ENCODE measurements at places on chromosomes 4 and X.

DNA sequence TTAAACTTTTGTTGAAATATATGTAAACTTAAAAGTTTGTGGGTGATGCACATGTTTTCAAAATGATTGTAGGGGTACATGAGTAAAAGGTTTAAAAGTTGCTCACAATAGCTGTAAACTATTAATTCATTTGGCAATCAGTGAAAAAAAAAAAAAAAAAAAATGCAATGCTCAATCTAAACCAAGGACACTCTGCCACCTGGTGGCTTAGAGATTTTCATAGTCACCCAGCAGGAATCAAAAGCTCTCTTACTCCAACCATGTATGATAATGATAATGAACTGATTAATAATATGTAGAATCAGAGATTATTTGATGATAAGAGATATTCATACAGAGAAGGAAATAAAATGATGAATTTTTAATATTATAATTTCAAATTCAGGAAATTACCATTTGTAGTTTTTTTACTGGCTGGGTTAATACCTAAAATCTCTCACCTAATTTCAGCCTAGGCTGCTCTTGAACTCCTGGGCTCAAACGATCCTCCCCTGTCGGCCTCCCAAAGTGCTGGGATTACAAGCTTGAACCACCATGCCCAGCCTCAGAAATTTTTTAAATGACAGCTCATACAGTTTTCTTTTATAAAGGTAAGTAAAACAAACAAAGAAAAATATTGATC is 46.9 kb upstream of the SLC25A4 start:
- DNase-seq = peak; percentile 51

DNA sequence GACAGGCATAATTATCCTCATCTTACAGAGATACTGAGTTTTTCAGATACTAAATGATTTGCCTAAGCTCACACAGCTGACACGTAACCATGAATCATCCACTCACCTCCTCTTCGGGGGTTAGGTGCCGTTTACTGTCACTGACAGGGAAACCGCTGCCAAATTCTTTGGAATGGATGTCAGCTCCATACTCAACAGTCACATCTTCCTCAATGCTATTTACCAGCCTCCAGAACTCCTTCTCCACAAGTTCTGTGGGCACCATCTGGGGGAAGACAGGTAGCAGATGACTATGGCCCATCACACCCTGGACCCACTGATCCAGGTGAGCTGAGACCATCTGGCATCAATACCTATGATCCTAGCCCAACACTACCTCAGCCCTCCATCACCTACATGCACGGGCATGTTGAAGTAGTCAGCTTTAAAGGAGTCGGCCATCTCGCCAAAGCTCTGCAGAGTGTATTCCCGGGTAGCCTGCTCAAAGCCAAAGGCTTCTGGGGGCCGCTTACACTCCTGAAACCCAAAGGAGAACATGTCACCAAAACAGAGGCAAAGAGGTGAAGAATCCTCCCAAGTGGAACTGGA is 13.5 kb downstream of the KDM5C start:
- DNase-seq = no peak

- DNase-seq = no peak
These were observed 8.2 kb upstream of the ABCG2 start for GRCh38 chr4:88166608-88167007.

DNA sequence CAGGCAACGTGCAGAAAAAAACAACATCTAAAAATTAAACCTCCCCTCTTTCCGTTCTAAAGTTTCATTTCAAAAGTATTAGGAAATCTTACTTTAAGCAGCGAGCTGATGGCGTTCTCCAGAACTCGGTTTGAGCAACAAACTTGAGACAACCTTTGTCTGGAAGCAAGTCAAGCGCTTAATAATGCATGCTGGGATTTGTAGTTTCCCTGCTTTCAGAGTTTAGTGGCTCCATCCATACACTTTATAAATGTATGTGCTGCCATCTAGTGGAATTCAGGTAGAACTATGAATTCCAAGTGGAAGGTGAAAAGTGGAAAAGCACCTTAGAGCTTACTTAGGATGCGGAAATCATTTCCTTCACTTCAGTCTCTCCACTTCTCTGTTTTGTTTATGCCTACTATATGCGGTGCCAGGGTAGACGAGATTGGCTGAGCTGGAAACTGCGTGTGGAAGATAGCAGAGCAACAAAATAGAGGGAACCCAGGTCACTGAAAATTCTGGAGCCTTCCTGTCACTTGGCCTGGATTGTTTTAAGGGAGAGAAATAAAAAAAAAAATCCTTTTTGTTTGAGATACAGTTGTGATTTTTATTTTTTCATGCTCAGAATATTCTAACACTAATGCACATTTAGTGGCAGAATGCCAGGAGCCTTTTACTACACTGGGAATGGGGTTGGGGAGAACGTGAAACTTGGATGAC is at the start of gene BDH2:
Gene BDH2, minus strand, starts transcription at position 144 of the 702 bp plus-strand sequence. CDS start 3,580 bp downstream, outside the sequence.
- DNase-seq = peak; percentile 48

DNA sequence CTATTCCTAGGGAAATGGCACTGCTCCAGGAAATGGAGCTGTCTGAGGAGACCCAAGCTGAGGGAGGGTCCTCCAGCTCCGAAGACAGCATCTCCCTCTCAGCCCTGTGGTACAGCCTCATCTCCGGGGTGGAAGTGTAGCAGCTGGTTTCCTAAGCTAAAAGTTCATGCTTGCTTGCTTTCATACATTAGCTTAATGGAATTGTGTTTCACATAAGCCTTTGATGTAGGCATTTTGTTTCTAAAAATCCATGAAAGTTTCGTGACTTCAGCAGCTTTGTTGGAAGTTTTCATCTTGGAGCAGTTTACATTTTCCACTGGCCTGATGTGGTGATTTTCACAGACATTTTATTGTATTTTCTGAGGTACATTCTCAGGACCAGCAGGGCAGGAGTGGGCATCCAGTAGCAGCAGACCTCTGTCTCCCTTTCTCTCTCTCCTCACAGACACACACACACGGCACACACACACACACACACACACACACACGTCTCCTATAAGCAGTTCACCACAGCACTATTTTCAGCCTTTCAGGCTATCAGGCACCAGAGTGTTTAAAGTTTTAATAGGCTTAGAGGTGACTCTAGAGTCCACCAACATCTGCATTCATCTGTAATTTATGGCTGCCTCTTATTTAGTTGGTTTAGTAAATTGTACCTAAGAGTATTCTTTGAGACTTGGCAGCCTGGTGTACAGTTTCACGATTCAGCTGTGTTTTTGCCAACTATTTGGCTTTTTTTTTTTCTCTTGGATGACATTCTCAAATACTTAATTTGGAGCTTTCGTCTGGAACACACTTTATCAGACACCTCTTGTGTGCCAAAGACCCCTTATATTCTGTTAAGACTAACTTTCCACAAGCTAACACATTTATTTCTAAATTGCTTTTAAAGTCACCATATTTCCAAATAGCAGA is 225.8 kb upstream of the SFRP2 start:
- peak; percentile 90 for DNase-seq

- DNase-seq = no peak
These were observed 212.4 kb downstream of the PCDH7 start for GRCh38 chr4:30932581-30932980.

DNA sequence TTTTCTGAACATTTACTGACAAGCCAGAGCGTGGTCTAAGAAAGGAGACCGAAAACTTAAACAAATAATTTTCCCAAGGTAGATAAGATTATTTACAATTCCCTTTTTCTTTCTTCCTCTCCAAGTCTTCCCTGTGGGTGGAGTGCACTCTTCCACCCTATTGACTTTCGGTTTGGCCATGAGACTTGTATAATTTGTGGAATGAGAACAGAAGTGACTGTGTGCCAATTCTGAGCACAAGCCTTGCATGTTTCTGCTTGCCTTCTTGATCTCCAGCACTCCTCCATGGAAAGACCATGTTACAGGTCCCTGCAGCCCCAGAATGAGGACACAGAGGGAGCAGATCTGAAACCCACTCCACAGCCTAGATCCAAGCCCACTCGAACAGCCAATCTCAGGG is 150.0 kb upstream of the HPGD start:
- DNase-seq = no peak

DNA sequence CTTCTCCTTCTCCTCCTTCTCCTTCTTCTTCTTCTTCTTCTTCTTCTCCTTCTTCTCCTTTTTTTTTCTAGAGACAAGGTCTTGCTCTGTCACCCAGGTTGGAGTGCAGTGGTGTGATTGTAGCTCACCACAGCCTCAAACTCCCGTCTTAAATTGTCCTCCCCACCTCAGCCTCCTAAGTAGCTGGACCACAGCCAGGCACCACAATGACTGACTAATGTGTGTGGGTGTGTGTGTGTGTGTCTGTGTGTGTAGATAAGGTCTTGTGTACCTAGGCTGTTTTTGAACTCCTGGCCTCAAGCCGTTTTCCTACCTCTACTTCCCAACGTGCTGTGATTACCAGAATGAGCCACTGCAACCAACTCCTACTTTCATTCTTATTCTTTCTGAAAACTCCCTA is 390.9 kb downstream of the ADAM29 start:
- no peak for DNase-seq

- DNase-seq = peak; percentile 92
These were observed 127.3 kb upstream of the NKX1-1 start for GRCh38 chr4:1533501-1534064.

- DNase-seq = no peak
These were observed 28.8 kb upstream of the TRPC3 start for GRCh38 chr4:121980643-121981042.

DNA sequence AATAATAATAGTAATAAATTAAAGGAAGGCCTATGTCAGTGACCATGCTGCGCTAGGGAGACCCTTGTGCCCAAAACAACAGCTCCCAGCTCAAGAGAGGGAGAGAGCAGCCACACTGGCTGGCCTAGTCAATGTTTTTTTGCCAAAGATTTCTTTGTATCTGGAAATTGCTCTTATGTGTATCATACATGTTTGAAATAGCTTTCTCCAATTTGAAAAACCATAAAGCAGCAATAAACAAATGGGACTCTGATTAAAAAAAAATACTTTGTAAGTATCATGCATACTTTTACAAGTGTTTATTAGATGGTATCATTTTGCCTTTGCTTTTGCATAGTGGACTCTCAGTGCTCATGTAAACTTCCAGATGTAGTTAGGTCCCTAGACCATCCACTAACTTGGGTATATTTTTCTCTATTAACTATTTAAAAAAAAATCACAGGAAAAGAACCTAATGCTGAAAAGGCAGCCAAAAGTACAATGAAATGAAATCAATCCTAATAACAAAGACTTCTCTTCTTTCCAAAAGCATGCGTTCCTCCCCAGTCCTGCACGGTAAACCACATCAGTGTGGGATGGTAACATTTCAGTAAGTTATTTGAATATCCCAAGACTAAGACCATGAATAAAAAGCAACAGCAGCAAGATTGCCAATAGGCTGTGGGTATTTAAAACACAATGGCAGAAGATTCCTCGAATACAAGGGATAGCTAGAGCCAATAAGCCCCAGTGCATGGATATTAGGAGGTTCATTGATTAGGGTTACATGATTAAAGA is 117.6 kb downstream of the PALLD start:
- no peak for DNase-seq

DNA sequence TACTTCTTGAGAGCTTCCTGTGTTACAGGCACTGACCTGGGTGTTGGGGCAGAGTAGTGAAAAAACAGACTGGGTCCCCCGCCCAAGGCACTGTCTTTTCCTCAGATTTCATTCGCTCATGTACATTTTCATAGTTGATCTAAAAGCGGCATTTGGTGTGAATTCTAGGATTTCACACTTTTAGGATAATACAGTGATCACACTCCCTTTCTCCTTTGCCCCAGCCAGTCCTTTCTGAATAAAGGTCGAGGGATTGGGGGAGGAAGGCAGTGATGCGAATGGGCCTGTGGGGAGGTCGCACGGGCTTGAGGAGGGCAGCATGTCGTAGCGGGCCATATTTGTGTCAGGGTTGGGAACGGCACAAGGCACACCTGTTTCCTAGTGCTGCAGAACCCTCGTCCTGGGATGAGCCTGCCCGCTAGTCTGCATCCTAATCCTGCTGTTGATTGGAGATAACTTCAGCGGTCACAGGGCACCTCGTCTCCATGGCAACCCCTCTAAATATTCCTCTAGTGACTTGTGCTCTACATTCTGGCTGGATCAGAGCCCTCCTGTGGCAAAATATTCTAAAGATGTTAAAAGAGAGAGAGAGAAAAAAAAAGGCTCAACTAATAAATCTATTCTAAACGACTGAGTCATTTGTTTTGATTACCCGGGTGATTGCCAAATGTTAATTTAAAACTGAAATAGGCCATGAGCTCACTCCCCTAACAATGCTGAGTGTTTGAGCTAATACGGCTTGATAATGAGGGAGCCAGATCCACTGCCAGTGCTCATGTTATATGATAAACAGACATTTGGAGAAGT is 21.8 kb downstream of the FHL1 start:
- DNase-seq = no peak

DNA sequence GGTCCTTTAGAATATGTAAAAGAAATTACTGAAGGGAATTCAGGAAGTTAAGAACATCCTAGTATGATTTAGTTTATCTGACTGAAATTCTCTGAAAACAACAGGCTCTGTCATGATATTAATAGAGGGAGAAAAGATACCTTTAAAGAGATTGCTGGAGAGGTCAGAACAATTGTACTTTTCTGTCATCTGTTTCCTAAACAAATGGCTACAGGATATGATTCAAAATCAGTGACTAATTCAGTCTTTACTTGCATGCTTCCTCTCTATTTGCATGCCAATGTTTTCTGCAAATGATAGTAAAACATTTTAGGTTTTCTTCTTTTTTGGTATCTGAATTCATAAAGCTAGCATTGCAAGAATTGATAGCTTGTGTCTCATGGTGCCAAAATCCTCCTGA is 616.7 kb upstream of the PCDH7 start:
- no peak for DNase-seq

GRCh38 chr4:110122201-110122600 is 76.2 kb downstream of the ELOVL6 start:
- DNase-seq = no peak

- DNase-seq = peak; percentile 39
These were observed 1.3 kb upstream of the ZNF141 start for GRCh38 chr4:336099-336892.

DNA sequence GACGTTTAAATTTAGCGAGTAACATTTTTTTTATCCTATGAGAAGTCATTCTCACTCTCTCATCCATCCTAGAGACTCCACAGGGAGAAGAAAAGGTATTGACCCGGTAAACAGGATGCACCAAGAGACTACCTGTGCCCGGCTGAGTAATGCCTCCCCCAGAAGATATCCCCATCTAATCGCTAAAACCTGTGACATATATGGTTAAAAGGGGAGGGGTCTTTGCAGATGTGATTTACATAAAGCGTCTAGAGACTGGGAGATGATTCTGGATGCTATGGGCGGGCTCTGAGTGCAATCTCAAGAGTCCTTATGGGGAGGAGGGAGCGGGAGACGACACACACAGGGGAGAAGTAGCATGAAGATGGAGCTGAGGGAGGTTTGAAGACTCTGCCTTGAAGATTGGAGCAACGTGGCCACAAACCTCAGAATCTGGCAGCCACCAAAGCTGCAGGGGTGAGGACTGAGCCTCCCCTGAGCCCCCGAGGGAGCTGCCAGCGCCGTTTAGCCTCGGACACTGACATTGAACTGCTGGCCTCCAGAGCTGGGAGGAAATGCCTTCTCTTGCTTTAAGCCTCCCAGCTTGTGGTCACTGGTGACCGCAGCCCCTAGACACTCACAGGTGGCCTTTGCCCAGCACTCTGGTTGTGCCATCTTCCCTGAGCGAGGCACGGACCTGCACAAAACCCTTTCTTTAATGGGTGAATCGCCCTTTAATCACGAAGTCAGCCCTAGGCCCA is 11.2 kb downstream of the ABLIM2 start:
- DNase-seq = no peak
